ENCODE measurements at places on chromosomes 7 and 10. TPM values are rescaled to one million over a fixed set of nuclear protein-coding genes. Genes with fewer than 3 reads are reported as not detected.

DNA sequence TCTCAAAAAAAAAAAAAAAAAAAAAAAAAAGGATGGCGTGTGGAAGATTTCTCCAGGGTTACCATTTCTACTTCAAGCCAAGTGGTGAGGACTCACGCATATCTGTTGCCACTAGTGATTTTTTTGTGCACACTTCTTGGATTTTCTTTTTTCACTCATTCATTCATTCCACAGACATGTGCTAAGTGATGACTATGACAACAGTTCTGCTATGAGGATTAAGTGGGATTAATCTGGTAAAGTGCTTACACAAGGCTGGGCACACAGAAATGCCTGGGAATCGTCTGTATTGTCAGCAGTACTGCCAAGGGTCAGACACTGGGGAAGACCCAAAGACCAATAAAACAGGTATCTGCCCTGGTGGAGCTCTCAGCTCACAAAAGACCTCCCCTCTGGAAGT, 6.3 kb upstream of the OPN1SW start:
- no peaks in the 10 kb centered on the region for H3K27me3 ChIP-seq
- no peak overlapping the region for H3K4me3 ChIP-seq
- H3K27ac ChIP-seq = no peak overlapping the region

DNA sequence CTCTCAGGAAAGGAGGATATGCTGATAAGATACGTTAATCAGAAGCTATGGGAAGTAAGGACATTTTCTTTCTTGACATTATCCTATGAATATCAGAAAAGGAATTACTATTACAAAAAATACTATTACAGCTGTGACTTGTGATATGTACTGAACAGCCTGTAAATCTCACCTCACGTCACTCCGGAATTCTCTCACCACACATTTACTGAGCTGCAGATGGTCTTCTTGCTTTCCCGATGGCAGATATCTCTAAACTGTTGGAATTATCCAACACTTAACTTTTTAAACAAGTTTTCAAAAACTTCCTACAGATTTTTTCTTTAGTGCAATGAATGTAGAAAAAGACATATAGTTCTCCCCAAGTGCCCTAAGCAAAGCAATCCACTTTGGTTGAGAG, 313.4 kb downstream of the GPR37 start:
- H3K27ac ChIP-seq = no peak overlapping the region
- H3K36me3 ChIP-seq = no peaks in the 10 kb centered on the region
- H3K27me3 ChIP-seq = no peaks in the 10 kb centered on the region
- DNase-seq = no peak

DNA sequence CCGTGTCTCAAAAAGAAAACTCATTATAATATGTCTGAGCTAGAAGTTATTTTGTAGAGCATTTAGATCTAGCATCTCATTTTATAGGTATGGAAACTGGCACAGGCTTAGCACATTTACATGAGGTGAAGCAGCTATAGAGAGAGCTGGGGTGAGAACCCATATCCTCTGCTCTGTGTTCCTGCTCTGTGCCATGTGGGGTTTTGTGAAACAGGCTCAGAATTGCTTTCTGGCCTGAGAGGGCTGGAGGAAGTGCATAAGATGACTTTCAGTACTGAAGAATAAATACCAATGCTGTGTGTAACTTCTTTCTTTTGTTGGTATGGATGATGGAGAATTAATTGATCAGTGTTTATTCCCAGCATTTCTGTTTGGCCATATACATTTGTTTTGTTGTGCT, 159.1 kb downstream of the LRRC4 start:
- H3K27me3 ChIP-seq = no peaks in the 10 kb centered on the region
- H3K4me1 ChIP-seq = peaks cover 5% of the 10 kb centered on the region
- no peak overlapping the region for H3K4me3 ChIP-seq
- no peaks in the 10 kb centered on the region for H3K36me3 ChIP-seq

DNA sequence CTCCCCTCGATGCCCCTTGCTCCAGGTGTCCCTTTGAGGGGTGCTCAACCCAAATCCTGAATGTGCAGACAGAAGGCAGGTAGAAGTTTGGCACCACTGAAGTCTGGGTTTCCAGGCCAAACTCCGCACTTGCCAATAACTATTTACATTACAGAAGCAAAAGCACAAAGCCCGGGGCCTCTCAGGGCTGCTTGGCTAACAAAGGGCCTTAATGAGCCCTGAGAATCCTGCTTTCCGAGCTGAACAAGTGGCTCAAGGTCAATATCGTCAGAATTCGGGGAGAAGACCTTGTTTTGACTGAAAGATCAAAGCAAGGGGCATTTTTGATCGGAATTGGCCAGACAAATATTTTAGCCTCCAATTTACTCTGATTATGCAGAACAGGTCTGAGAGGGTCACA, 189.9 kb downstream of the HERPUD2 start:
- H3K4me3 ChIP-seq = no peak overlapping the region
- H3K4me1 ChIP-seq = no peaks in the 10 kb centered on the region
- no peaks in the 10 kb centered on the region for H3K27me3 ChIP-seq
- H3K27ac ChIP-seq = no peak overlapping the region
- DNase-seq = no peak

DNA sequence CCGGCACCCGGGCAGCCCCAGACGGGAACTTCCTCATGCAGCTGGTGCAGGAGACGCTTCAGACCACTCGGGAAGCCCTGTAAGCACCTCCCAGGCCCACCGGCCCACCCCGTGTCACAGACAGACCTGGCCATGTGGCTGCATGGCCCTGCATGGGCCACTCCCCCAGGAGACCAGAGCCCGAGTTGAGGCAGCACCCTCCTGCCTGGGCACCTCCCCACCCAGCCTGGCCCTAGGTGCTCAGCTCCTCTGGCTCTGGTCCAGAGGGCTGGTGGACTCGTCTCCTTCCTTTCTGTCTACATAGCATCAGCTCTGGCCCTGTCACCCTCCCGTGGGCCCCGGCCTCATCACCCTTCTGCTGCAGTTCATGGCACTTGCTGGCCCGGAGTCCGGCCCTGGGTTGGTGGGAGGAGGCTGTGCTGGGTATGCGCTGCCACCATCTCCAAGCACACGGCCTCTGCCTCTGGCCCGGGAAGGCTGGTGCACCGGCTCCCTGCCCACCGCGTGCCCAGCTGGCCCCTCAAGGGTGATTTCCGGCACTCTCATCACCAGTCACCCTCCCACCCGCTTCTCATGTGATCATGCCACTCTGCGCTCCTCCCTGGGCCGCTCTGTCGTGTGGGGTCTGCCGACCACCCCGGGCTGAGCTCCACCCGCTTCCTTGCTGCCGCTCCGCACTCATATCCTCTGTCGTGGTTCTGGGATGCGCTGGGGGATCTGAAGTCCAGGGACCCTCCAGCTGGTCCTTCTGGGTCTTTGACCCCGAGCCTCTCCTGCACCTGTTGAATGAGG, 53.1 kb upstream of the DPYSL4 start:
- no peaks in the 10 kb centered on the region for H3K36me3 ChIP-seq
- H3K27ac ChIP-seq = no peak overlapping the region
- DNase-seq = peak; percentile 41
- H3K27me3 ChIP-seq = peaks cover 30% of the 10 kb centered on the region

- H3K27me3 ChIP-seq = no peaks in the 10 kb centered on the region
- H3K4me3 ChIP-seq = no peak overlapping the region
- no peaks in the 10 kb centered on the region for H3K36me3 ChIP-seq
- DNase-seq = peak; percentile 70
- H3K27ac ChIP-seq = no peak overlapping the region
Measured at GRCh38 chr10:71512761-71513539, 116.2 kb downstream of the CDH23 start.

Gene FXYD4
- total RNA-seq = not detected
